Islet precursor cell (in vitro differentiated cells): ENCODE measurements at places on chromosomes 6 and 20.

DNA sequence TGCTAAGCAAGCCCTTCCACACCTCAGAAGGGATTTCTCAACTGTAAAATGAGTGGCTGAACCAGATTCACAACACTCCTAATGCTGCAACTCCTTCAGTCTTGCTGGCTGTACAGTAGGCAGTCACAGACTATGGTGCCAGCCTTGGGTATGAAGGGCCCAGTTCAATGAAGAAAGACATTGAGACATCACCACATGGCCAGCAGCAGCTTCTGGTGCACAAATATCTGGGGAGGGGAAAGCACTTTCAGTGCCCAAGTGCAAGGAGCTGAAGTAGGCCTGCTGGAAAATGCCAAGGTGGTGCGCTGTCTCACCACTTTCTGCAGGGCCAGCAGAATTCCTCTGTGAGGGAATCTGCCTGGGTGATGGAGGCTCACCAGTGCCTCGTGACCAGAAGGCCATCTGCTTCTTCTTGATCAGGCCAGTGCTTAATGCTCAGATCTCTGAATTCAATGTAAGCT lies 1.8 kb downstream of the PLA2G7 start:
- no peak for DNase-seq

DNA sequence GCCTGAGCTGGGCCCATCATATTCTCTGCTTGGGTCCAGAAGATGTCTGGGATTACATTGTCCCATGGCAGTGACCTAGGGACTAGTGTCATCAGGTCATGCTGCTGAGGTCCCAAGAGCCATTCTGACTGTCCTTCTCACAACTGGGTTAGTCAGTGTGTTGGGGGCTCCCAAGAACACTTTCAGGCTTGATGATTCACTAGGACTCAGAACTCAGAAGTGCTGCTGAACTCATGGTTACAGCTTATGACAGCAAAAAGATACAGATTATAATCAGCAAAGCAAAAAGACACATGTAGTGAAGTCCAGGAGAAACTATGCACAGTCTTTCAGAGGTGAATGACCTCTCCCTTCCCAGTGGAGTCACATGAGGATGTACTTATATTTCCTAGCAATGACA lies 107.8 kb downstream of the SYNE1 start:
- DNase-seq = no peak

DNA sequence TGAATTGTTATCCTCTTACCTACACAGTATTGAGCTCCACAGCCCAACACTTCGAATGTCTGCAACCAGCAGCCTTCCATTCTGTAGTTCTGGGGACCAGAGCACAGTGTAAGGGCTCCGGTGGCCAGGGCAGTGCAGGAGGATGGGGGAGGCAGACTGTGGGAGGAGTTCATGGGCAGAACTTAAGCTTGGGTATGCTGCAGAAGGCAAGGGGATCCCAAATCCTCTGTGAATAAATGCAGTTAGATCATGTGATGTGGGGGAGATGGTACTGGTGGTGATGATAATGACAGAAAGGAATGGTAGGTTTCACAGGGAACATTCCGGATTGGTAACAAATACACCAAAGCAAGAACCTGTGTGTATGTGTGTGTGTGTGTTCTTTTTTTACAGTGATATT lies 26.5 kb upstream of the CNKSR3 start:
- DNase-seq = no peak

DNA sequence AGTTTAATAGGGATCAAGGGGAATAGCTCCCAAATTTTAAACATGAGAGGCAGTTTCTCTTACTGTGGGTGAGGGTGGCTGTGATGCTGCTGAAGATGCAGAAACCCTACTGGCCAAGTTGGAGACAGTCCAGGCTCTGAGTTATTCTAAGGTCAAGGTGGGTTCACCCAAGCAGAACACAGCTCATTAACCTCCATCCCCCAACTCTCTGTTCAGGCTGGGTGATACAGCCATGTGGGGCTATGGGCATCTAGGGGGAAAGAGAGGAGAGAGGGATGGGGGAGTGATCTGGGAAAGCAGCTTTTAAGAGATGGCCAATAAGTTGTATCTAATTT lies 18.9 kb upstream of the TRAM2 start:
- DNase-seq = no peak

GRCh38 chr6:164007881-164008280 lies 593.4 kb downstream of the QKI start:
- peak; percentile 66 for DNase-seq

GRCh38 chr6:39273406-39273821 lies 40.8 kb downstream of the KCNK17 start:
- DNase-seq = no peak

DNA sequence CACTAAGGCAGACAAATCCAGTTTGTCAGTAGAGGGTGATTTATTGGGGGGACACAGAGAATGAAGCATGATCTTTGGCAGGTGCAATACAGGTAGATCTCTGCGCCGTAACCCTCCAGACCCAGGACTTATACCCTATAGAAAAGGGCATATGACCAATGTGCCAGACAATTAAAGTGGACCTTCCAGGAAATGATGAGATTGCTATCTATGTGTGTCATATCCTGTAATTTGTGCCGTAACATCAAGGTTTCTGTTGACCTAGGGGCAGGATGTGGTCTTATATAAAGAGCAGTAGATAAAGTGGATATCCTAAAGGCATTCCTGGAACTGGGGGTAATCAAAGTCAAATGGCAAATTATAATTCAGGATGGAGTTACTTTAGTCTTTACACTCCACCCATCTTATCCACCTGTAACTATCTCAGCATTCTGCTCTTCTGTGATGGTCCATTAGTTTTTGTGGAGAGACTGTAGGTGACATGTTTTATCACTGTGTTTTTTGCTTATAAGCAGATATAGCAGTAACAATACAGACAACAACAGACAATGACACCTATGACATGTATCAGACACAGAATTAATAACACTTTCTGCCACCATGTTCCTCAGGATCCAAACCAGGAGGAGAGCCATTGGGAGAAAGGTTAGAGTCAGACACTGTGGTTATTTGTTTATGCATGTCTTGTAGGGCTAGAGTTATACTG lies 43.1 kb upstream of the ZNF337 start:
- DNase-seq = no peak

DNA sequence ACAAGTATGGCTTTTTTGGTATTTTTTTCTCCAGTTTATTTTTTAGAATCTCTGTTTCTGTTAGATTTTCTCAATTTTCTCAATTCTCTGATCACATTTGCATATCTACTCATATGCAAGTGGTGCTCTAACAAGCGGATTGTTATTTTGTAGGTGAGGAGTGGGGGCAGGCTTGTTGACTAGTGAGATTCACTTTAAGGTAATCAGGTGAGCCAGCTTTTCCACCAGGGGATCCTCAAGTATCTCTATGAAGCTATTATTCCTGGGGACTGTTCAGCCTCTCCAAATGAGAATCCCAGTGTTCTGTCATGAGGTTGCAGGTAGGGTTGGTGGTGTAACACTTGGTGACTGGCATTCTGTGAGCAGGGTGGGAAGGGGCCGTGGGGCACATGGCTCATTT lies 274.3 kb upstream of the FERMT1 start:
- DNase-seq = no peak

DNA sequence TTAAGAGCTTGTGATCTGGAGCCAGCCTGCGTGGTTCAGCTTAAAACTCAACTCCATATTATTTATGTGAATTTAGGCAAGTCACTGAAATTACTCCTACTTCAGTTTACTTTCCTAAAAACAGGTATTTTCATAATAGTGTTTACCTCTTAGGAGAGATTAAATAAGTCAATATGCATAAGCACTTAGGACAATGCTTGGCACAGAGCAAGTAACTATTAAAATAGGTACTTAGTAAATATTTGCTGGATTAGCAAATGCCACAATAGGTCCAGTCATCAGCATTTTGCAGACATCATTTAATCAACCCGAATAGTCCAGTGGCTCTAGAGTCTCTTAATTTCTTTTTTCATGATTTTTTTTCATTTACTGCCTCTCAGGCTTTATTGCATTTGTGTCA lies 78.6 kb upstream of the PTPRK start:
- no peak for DNase-seq

DNA sequence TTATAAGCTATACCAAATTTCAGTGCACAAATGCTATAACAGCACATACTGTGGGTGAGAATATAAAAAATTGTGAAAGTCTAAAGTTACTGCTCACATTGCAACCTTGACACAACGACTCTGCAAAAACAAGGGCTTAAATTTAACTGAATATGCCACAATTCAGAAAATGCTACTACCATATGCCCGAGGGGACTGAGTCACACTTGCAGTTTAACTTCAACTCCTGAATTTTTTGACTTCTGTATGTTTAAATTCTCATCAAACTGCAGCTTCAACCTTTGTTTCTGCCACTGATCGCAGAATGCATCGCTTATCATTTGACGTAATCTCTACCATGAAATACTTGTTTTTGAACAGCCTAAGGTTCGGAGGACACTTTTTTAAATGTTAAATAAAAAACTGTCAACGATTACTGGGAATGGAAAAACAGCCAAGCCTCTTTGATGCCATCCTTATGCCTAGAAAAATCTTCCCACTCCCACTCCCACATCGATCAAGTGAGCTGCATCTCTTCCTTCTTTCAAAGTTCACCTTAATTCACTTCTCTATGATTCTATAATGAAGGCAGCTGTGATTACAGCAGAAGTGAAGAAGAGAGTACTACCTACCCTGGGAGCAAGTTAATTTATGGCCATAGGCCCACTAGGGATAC lies 136.5 kb downstream of the ATXN1 start:
- DNase-seq = no peak

DNA sequence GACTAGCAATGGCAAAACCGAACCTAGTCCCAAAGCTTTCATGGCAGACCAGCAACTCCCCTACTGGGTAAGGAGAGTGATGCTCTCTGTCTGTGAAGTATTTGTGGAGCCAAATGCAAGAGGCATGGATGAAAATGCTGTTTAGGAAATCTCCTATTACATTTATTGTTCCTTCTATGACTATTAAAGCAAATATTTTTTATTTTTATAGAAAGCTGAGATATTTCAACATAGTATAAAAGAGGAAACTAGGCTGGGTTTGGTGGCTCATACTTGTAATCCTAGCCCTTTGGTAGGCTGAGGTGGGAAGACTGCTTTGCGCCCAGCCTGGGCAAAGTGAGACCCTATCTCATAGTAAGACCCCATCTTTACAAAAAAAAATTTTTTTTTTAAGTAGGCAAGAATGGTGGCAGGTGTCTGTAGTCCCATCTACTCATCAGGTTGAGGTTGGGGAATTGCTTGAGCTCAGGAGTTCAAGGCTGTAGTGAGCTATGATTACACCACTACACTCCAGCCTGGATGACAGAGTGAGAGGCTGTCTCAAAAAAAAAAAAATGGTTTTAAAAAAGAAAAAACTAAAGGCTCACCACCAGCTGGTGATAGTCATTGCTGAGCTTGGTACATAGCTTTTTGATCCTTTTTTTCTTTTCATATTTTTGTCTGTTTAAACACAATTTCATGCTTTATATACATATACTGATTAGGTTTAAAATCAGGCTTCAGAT lies 11.3 kb downstream of the KDM1B start:
- no peak for DNase-seq

DNA sequence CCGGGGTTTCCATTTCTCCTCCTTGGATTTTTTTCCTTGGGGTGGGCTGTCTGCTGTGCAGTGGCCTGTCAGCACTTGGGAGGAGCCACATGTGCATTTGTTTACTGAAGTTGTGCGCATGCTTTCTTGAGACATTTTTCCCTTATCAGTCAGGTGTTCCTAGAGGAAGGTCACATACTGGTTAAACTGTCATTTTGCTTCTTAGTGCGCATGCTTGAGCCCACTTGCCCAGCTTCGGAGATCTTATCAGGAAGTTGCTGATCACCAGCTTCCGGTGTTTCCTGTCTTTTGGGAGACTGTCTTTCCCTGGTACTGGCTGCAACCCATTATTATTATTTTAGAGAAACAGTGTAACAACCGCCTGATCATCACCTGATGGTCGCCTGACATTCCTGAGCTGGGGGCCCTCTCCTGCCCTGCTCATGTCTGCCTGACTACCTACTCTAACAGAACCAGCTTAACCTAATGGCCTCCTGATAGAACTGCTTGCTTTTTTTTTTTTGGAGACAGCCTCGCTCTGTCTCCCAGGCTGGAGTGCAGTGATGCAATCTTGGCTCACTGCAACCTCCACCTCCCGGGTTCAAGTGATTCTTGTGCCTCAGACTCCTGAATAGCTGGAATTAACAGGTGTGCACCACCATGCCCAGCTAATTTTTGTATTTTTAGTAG lies 378 bp upstream of the ERVFRD-1 start:
- peak; percentile 89 for DNase-seq

- no peak for DNase-seq
Measured at GRCh38 chr6:36933102-36933501, 21.4 kb upstream of the PI16 start.

DNA sequence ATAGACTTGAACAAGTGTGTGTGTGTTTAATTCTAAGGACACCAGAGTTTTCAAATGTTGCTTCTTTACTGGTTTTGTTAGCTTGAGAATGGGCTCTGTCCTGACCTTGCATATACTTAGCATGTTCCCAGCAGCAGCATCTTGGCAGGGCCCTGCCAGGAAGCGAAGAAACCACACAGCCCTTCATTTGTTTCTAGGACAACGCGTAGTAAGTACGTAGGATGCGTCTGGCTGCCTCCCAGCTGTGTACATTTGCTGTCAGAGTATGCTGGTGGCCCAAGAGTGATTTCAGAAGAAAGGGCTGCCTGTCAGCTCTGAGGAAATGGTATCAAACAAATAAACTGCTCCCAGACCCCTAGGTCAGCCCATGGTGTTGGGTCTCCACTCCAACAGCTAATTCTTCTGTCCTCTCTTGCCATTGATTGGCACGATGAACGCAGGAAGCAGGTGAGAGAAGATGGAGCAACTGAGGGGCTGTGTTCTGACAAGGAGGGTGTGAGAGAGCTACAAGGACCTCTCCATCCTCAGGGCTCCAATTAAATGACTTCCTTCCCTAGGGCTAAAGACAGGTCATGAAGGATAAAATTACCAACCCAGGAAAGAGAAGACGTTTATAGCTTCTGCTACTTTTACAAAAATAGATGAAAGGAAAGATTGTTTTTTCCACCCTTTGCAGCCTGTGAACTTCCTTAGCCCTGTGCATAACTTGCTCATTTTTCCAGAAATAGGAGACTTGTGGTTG lies 55.9 kb upstream of the HDDC2 start:
- DNase-seq = peak; percentile 73
